Mammary epithelial cell (primary cell): ENCODE measurements at places on chromosomes 4 and X. TPM values are rescaled to one million over a fixed set of nuclear protein-coding genes. Genes with fewer than 3 reads are reported as not detected.

GRCh38 chrX:121579016-121579760 is 531.8 kb downstream of the GLUD2 start:
- DNase-seq: peak; percentile 12

GRCh38 chrX:125998432-125998831 is 167.7 kb downstream of the DCAF12L2 start:
- peak; percentile 2 for DNase-seq

GRCh38 chr4:99723612-99724011 is 66.0 kb upstream of the C4orf54 start:
- DNase-seq: peak; percentile 90

ABLIM2 gene
- 0.28 and 0.32 TPM in 2 replicates for total RNA-seq

- no peak for DNase-seq
Measured at GRCh38 chr4:187362937-187363857, 632.4 kb upstream of the ZFP42 start.

- DNase-seq: no peak
Measured at GRCh38 chrX:149531599-149531998, 9.2 kb upstream of the EOLA1 start.

- DNase-seq: no peak
Measured at GRCh38 chr4:176150704-176151103, 44.7 kb downstream of the SPATA4 start.

GRCh38 chr4:156957556-156957955 is 14.0 kb downstream of the PDGFC start:
- no peak for DNase-seq
